ENCODE measurements at places on chromosomes 11 and 22. TPM values are rescaled to one million over a fixed set of nuclear protein-coding genes. Genes with fewer than 3 reads are reported as not detected.

The PDGFD gene
- total RNA-seq, result 8.6 TPM

The HTR3A gene
- not detected for total RNA-seq

The ANO1 gene
- total RNA-seq, result 3.6 TPM

The AGBL2 gene
- 0.64 TPM for total RNA-seq

The SMPD1 gene
- total RNA-seq, result 9.3 TPM

The PATE2 gene
- not detected for total RNA-seq

The MYRF gene
- 15.3 TPM for total RNA-seq

The DEFB108B gene
- not detected for total RNA-seq

The BATF2 gene
- total RNA-seq, result 0.61 TPM

The SLC43A1 gene
- total RNA-seq, result 2.6 TPM

The OR2AT4 gene
- not detected for total RNA-seq

The RIMBP3B gene
- 0.30 TPM for total RNA-seq

The TRIM48 gene
- total RNA-seq, result not detected

The RCOR2 gene
- 0.99 TPM for total RNA-seq

The TH gene
- 0.20 TPM for total RNA-seq

The CCDC88B gene
- total RNA-seq, result 7.6 TPM

The LMO2 gene
- total RNA-seq, result 0.69 TPM

The GTPBP1 gene
- total RNA-seq, result 9.0 TPM

The FJX1 gene
- total RNA-seq, result 28.2 TPM

The KRTAP5-9 gene
- 0.09 TPM for total RNA-seq

The FGF4 gene
- not detected for total RNA-seq

The MPPED2 gene
- total RNA-seq, result not detected

The USP28 gene
- total RNA-seq, result 13.7 TPM

The PRRG4 gene
- total RNA-seq, result 1.7 TPM

The CHEK1 gene
- 29.6 TPM for total RNA-seq

The PKP3 gene
- 38.3 TPM for total RNA-seq

The NPTXR gene
- 8.9 TPM for total RNA-seq

The MIAT gene
- 0.25 TPM for total RNA-seq

The MCHR1 gene
- not detected for total RNA-seq

The KRTAP5-7 gene
- total RNA-seq, result not detected

The MAPK8IP1 gene
- total RNA-seq, result 6.0 TPM

The IRAG1 gene
- total RNA-seq, result 0.06 TPM

The ZMAT5 gene
- total RNA-seq, result 19.5 TPM

The GRIK4 gene
- not detected for total RNA-seq

The OR2D2 gene
- total RNA-seq, result not detected

The OR52H1 gene
- total RNA-seq, result not detected

The CRYAB gene
- 12.5 TPM for total RNA-seq

The SMC1B gene
- 0.03 TPM for total RNA-seq

The ACR gene
- 0.15 TPM for total RNA-seq

The CSKMT gene
- 15.6 TPM for total RNA-seq

The RFPL3 gene
- total RNA-seq, result not detected

The LRP4 gene
- 7.1 TPM for total RNA-seq

The FDXACB1 gene
- total RNA-seq, result 1.8 TPM

Data from A549 treated with Hydrocortisone at 1 μM for 4 hours (cell line).